ENCODE measurements at places on chromosomes 12 and 14. TPM values are rescaled to one million over a fixed set of nuclear protein-coding genes. Genes with fewer than 3 reads are reported as not detected.

DNA sequence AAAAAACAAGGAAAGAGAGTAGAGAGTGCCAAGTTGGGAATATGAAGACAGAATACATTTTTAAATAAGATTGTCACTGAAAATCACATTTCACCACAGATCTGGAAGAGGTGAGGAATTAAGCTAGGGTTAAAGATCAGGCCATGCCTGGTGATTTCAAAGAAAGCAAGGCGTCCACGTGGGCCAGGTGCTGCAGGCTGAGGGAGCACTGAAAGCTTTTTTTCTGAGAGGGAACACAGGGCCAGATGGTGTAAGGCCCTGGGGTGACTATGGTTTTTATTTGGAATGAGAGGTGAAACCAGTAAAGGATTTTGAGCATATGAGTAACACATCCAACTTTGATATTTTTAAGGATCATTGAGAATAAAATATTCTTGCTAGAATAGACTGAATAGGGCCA, 20.9 kb downstream of the SYT1 start:
- no peak for DNase-seq

GRCh38 chr12:44774815-44775411, 101.2 kb downstream of the NELL2 start:
- no peak for DNase-seq

GRCh38 chr12:132597333-132598316, 12.8 kb downstream of the LRCOL1 start:
- peak; percentile 83 for DNase-seq

DNA sequence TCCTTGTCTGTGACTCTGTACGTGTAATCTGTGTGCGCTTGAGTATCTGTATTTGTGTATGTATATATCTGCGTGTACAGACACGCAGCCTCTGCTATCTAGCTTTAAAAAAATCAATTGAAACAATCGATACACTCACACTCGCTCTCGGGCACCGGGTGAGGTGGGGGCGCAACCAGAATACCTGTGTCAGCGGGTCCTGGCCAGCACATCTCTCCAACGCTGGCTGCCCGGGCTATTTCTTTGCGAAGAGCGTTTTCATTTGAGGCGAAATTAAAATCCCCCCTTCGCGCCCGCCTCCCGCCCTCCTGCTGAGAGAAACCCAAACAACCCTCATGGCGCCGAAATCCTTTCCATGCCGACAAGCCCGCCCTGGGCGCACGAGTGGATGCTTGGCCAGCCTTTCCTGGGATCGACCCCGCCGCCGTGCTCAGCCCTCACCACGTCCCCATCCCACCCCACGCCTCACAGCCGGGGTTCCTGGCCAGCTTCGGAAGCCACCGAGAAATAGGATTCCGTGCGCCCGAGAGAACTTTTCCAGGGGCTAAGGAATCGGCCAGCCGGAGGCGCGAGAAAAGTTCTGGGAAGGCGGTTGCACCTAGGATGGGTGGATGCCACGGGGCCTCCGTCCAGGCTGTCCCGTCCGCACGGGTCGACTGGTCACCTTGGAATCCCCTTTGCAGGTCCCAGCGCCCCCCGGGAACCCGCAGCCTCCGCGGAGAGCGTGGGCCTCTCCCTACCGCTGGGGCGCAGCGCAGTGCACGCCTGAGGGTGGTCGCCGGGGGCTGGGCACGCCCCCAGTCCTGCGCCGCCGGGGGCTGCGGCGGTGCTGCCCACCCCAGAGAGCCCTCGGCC, 1.0 kb downstream of the ZDHHC22 start:
- DNase-seq: no peak

DNA sequence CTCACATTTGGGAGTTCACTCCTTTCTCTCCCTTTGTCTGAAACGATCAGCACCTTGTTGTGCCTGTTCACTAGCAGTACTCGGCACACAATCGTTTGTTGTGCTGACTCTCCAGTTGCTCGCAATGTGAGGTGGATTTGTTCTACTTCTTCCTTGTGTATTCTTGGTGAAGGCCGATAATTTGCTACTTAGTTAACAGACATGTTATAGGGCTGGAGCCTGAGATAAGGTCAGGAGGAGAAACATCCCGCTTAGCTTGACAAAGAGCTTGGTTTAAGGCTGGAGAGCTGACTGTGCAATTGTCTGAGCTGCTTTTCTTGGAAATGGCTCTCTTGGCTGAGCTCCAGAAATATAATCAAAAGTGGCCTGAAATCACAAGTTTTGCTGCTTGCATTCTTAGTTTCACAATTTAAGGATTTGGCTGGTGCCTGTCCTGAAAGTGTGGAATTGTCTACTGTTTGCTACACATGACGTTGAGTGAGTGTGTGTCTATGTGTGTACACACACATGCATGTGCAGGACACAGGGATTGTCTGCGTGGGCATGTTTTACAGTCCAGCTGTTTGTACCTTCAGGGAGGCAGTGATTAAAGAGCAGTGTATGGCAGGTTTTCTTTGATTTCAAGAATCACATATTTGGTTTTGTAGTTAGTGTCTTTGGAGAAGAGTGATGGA, 77.7 kb downstream of the ARF6 start:
- no peak for DNase-seq

DNA sequence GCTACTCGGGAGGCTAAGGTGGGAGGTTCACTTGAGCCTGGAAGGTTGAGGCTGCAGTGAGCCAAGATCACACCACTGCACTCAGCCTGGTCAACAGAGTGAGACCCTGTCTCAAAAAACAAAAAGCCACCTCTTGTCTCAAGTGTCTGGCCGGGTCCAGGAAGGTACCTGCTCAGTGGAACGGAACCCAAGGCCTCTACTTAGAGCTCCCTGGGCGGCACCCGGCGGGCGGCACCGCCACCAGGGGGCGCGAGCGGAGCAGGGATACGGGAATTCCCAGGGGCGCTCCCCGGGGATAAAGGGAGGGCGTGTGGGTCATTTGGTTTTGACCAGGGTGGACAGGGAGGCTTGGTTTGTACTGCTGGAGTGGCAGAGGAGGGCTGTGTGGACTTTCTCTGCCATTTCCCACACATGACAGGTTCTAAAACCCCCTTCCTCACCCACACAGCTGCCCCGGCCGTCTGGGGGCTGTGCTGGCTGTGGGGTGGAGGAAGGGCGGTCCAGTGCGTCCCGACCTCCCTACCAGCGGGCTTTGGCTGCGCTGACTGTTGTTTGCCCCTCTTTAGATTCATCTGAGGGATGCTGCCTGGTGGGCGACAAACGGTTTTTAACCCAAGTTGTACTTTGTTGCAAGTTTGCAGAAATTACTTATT, 91.4 kb downstream of the SETD3 start:
- peak; percentile 93 for DNase-seq

DNA sequence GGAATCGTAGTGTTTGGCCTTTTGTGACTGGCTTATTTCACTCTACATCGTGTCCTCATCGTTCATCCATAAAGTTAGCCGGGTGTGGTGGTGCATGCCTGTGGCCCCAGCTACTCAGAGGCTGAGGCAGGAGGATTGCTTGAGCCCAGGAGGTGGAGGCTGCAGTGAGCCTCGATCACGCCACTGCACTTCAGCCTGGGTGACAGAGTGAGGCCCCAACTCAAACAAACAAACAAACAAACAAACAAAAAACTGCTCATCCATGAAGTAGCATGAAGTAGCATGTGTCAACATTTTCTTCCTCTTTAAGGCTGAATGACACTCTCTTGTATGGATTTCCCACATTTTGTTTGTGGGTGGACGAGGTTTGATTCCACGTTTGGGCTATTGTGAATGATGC, 44.0 kb upstream of the MEG3 start:
- DNase-seq: no peak

GRCh38 chr12:7242176-7243101, 53.0 kb downstream of the PEX5 start:
- no peak for DNase-seq

DNA sequence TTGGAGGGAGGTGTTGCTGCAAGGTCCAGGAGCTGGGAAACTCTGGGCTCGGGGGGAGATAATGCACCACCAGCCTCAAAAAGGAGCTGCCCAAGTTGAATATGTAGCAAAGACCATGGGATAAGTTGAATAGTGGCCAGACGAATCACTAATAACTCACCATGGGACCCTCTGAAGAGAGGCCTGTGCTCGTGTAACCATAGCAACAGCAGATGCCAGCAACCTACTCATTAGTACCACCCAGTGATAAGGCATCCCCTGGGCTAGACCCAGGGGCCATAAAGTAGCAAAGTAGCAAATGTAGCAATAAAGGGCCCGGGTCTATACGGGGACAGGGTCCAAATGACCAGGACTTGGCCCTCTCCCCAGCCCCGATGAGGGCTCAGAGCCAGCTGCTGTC, 328.0 kb downstream of the DPF3 start:
- no peak for DNase-seq

DNA sequence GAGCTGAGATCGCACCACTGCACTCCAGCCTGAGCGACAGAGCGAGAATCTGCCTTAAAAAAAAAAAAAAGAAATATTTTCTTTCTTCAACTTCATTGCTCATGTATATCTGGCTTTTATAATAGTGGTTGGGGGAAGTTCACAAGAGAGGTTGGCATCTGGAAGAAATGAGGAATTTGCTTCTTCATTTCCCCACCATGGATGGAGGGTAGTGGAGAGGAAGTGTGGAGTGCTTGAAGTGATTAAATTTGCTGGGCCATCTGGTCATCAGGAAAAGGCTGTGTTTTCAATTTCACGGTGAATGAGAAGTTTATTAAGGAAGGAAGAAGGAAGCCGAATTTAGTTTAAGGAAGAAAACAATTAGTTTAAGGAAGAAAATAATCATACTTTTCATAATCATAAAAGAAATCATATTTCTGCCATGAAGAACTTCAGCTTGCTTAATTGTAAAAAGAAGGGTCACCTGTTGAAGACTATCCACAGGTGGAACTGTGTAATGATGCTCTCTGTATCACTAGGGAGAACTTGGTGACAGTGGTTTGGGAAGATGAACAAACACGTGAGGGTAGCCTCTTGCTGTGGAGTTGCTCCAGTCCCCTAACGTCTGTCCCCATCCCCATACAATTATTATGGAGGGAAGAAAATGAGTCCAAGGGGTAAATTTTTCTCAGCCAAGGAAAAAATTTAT, 197.3 kb upstream of the ARHGAP5 start:
- DNase-seq: no peak

- DNase-seq: no peak
Observed at GRCh38 chr12:1398673-1399072, 195.7 kb downstream of the FBXL14 start.

DNA sequence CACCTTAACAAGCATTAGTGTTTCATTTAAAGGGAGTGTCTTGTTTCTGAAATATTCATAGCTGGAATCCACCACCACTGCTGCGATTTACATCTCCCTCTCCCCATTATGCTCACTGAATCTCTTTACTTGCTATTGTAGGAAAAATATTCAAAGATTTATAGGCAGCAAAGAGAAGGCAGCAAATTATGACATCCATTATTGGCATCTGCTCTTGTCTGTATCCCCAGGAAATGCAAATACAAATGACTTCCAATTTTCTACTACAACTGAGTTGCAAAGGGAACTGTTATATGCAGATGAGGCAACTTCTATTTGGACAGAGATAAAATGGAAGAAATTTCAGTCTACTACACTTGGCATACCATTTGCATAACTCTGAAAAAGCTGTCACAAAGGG, 88.4 kb upstream of the PRKD1 start:
- no peak for DNase-seq

- no peak for DNase-seq
Observed at GRCh38 chr14:59363531-59364226, 101.5 kb downstream of the GPR135 start.

GRCh38 chr12:25257590-25258324, 7.0 kb upstream of the KRAS start:
- DNase-seq: no peak

DNA sequence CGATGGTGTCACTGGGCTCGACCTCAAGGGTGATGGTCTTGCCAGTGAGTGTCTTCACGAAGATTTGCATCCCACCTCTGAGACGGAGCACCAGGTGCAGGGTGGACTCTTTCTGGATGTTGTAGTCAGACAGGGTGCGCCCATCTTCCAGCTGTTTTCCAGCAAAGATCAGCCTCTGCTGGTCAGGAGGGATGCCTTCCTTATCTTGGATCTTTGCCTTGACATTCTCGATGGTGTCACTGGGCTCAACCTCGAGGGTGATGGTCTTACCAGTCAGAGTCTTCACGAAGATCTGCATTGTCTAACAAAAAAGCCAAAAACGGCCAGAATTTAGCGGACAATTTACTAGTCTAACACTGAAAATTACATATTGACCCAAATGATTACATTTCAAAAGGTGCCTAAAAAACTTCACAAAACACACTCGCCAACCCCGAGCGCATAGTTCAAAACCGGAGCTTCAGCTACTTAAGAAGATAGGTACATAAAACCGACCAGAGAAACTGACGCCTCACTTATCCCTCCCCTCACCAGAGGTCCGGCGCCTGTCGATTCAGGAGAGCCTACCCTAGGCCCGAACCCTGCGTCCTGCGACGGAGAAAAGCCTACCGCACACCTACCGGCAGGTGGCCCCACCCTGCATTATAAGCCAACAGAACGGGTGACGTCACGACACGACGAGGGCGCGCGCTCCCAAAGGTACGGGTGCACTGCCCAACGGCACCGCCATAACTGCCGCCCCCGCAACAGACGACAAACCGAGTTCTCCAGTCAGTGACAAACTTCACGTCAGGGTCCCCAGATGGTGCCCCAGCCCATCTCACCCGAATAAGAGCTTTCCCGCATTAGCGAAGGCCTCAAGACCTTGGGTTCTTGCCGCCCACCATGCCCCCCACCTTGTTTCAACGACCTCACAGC, 717 bp downstream of the UBC start:
- DNase-seq: peak; percentile 95

- no peak for DNase-seq
Observed at GRCh38 chr14:105431256-105431655, 11.6 kb downstream of the MTA1 start.

- no peak for DNase-seq
Observed at GRCh38 chr14:35688126-35688826, 120.8 kb downstream of the RALGAPA1 start.

DNA sequence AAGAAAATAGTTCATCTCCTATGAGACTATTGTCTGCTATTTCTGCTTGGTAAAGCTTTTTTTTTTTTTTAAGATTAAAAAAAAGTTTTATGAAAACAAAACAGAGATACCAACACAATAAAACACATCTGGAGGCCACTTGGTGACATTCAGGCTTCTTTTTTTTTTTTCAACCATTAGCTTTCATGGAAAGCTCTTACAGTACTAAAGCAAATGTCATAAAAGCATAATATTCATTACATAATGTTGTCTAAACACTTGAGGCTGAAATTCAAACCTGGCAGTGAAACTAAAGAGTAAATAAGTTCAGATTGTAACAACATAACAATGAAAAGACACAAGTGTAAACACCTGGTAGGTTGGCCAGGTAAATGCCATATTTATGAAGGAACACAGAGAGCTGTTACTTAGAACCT, 14.7 kb downstream of the PRICKLE1 start:
- no peak for DNase-seq

- no peak for DNase-seq
Observed at GRCh38 chr12:40575987-40576386, 116.3 kb upstream of the CNTN1 start.

- DNase-seq: no peak
Observed at GRCh38 chr12:93019975-93020630, 91.0 kb upstream of the EEA1 start.

- no peak for DNase-seq
Observed at GRCh38 chr12:54750-55535, 11.6 kb upstream of the IQSEC3 start.

The PMCH gene
- not detected for total RNA-seq

The OR10G3 gene
- not detected for total RNA-seq

The DAO gene
- total RNA-seq: not detected

The KRT75 gene
- total RNA-seq: not detected

The LRRC10 gene
- total RNA-seq: not detected

The ALKBH1 gene
- 7.5 TPM for total RNA-seq
